Globus pallidus (tissue), 1 donor: ENCODE measurements at places on chromosomes 13 and 19.

GRCh38 chr13:21913010-21913409, 242.1 kb downstream of the FGF9 start:
- DNase-seq: no peak

DNA sequence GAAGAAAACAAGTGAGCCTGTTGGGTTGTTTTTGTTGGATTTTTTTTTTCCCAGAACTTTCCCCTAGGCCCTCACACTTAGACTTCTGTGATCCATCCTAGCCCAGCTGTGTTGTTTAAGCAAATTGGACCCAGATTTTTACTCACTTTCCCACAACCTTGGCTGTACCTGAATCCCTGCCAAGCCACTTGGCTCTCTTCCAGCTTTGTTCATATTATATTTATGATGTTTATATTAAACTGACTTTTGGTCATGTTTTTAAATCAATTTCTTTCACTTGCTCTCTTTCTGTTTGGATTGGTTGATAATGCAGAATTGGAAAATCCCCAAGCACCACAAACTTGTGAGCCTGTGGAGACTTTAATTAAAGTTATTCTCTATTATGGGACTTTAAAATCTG, 16.6 kb downstream of the OLFM4 start:
- no peak for DNase-seq

DNA sequence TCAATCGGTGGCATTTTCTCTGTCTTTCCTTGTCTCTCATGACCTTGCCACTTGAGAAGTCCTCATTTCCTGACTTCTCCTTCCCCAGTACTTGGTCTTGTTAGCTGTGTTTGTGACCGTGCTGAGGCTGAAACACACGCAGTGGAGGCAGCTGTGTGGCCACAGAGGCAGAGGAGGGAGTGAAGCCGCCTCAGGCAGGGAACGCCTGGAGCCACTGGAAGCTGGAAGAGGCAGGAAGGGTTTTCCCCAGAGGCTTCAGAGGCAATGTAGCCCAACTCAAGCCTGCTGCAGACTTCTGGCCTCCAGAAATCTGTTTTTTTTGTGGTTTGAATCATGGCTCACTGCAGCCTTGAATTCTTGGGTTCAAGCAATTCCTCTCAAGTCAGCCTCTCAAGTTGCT, 29.2 kb upstream of the ARGLU1 start:
- no peak for DNase-seq

DNA sequence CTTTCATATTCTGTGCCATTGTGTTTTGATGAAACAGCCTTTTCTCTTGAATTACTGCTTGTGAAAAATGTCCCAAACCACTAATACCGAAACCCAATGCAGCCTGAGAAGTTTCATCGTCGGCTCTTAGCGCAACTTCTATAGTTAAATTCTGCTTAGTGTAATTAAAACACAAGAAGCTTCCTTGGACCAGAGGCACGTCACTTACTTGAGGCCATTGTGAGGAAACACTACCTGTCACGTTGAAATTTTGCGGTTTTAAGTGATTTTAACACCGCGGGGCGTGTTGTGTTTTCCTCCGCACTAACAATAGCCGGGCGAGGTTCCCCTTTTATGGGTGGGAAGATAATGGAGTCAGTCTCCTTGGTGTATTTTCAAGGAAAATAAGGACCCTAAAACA, 70.9 kb downstream of the GGACT start:
- DNase-seq: no peak

DNA sequence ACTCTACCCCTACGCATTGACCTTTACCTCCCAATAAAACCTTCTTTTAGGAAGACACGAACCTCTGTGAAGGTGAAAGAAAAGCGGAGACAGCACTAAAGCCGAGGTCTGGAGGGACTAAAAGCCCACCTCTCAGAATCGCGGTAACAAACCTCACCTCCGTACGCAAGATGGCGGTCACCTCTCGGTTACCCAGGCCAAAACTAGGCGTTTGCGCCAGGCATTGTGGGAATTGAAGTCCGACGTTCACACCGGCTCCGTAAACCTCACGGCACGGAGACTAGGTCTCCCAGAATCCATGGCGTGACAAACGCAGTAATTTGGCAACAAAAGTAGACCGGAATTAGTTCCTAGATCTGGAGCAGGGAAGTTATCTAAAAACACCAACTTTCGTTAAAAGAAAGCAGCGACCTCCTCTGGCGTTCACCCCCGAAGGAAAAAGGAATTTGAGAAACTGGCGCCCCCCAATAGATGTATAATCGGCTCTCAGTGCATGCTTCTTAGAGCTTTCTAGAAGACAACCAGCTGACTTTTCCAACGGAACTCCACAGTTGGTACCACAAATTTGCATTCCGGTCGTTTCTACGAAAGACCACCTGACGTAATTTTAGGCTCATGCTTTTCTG, at the start of gene N4BP2L2:
Gene N4BP2L2 (minus strand): TSS at position 175 of the 626 bp plus-strand sequence. CDS start 1,768 bp downstream, outside the sequence.
- DNase-seq: peak; percentile 98

- DNase-seq: no peak
These were observed 156.3 kb downstream of the NDFIP2 start for GRCh38 chr13:79637133-79637763.

- DNase-seq: no peak
These were observed 13.8 kb upstream of the ASF1B start for GRCh38 chr19:14150041-14150769.

DNA sequence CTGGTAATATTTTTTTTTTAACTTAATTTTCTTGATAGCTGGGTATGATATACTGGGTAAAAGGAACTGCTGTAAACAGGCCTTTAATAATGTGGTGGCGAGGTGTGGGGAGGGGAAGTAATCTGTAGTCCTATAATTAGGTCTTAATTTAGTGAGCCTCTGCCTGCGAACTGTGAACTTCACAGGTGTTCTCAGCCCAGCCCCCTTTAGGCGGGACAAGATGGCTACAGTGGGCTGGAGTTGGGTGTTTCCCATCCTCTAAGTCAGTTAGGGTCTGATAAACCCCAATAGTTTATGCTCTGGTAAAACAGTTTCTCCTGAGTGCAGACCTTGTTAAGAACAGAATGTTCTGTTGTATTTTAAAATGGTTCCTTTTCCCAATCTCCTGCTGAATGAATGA, 97.6 kb upstream of the SERP2 start:
- no peak for DNase-seq

DNA sequence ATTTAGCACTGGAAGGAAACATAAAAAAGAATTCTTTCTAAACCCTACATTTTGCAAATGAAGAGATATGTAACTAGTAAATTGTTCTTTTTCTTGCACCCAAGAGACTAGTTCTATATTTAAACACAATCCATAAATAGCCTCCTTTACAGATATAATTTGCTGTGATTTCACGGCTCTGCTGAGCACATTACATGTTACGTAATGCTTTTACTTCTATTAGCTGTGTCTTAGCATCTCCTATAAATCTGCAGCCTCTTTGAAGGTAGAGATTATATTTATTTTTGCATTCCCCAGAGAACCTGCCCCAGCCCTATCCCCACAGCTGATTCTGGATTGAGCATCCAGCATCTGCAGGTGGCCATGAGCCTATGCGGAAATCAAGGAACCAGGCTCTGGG, 32.2 kb downstream of the LACC1 start:
- DNase-seq: no peak

DNA sequence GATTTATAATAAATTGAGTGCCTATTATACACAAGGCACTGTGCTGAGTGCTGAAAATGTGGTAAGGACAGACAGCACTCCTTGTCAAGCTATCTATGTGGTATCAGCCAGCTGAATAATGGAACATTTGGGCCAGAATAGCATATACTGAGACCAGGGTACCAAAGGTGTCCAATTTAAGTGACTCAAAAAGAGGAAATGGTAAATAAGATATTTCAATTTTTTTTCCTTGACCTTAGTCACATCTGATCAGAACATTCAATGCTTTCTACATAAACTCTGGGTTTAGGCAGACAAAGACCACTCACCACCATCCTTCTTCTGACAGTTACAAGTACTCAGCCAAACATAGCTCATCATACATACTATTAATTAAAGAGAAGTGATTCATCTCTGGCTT, 43.2 kb downstream of the RCBTB2 start:
- DNase-seq: no peak

DNA sequence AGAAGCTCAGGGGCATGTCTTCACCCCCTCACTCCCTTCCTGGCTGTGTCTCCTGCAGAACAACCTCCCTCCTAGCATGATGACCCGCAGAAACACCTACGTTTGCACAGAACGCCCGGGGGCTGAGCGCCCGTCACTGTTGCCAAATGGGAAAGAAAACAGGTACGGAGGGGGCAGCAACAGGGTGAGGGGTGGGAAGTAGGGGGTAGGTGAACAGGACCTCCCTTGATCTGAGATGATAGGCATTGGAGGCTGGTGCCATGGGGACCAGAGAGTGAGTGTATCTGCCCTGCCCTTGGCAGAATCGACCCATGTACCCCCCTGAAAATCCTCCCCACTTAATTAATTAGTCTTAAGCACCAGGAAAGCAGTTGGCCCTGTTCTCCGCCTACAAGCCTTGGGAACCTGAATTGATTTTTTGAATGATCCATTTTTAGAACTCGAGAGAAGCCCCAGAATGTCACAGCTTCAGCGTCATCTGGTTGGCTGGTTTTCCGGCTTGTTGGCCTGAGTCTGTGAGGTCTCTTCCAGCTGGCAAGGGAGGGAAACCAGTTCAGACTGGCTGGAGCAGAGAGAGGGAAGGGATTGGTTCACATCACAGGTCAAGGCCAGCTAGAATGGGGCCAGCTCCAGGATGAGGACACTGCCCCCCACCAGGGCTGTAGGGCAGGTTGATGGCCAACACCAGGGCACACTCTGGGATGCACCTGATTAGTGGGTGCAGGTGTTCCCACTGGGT, 28.2 kb downstream of the CKM start:
- DNase-seq: peak; percentile 66

GRCh38 chr13:40149611-40150274, 494.3 kb downstream of the COG6 start:
- peak; percentile 71 for DNase-seq

DNA sequence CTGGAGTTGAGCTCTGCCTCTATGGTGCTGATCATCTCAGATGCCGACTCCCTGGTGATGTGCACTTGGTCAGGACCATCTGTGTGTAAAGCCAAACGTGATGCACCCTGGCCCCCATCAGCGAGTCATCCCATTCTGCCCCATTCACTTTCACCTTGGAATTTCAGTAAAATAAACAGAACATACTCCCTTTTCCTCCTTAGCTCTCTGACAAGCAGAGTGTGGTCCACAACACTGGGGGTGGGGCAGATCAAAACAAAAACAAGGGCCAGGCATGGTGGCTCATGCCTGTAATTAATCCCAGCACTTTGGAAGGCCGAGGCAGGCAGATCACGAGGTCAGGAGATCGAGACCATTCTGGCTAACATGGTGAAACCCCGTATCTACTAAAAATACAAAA, 12.3 kb downstream of the CEACAM20 start:
- DNase-seq: no peak

DNA sequence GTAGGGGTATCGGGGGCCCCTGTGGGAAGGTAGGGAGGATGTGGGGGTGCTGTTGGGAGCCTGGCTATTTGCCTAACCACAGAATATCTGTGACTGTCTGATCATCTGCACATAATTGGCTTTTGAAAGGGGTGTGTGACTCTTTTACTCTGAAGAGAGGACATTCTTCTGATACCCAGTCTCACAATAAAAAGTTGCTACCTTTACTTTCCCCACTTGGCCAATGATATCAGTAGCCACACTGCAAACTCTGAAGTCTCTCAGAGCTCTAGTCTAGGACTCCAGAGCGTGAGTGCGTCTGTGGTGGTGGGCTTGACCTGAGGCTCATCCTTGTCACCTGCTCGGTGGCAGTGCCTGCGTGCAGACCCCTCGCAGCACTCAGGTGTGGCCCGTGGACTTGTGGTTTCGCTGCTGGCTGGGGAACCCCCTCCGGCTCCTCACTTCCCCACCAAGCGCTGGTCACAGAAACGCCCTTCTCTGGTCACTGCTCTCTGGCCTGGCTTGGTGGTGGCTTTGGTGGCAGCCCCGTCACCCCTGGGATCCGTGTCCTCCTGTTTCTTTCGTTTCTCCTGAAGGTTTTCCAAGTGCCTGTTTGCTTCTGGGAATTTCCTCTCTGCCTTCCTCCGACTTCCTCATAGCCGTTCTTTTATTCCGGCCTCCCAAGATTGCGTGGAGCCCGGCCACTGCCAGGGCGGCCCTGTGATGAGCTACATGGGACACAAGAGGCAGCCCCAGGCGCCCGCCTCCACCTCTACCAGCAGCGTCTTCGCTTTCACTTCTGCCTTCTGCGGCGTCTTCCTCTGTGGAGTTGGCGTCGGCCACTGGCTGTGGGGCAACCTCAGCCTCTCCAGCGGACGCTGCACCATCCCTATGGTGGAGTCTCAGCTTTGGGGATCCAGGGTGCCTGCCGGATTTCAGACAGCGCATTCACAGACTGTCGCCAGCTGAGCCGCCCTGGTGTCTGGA, 78.0 kb downstream of the ATP11A start:
- no peak for DNase-seq

DNA sequence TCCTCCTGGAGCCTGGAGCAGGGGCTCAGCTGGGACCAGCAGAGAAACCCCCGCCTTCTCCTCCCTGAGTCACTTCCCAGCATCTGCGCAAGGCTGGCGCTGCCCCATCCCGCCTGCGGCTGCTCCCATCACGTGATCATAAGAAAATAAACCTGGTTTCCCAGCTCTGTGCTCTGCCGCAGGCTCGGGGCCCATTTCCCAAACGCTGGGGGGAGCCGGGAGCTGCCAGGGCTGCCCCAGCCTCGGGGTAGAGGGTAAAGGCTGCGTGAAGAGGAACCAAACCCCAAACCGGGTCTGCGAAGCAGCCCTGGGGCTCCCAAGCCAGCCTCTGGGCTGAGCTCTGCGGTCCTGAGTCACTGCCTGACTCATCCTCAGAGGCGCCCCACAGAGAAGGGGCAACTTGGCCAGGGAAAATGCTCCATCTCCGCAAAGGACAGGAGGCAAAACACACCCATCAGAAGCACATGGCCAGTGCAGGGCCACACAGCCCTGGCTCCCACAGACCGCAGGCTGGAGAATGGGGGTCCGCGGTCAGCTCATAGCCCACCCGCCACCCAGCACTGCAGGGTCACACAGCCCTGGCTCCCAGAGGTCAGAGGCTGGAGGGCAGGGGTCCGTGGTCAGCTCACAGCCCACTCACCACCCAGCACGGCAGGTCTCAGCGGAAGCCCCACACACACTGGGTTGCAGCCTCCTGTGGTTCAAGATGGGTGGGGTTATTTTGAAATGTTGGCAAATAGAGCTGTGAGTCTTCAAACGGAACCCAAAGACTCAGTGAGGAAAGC, 67.1 kb downstream of the RASA3 start:
- DNase-seq: peak; percentile 87

DNA sequence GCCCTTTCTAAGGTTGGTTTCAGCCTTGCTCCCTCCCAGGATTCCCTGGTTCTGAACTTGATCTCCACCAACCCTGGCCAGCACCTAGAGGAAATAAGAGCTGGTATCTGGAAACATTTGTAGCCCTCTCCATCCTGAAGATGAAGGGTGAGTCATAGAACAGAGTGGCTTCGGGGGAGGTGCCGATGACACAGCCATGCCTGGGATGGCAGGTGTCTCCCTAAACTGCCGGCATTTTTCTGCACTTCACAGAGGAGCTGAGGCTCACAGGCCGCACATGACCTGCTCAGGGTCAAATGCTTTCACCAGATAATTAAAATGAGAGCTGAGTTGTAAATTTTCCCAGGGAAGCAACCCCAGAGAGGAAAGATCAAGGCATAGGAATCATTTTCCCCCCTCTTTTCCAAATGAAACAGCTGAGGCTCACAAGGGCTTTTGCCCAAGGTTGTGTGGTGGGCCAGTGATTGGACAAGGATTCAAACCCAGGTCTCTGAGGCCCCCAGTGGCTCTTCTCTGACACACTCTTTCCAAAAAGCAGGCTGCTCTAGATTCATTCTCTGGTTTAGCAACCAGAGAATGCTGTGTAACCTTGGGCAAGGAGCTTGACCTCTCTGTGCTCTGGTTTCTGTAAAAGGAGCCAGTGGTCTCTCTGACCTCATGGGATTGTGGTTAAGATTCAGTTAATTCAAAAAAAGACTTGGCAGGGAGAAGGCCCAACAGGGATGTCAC, 1.2 kb upstream of the SLC25A42 start:
- DNase-seq: no peak

- DNase-seq: no peak
These were observed 238.0 kb downstream of the IRS2 start for GRCh38 chr13:109548374-109548773.
